ENCODE measurements at places on chromosomes 16 and 17.

- DNase-seq = no peak
Measured at GRCh38 chr16:6993544-6993943, 339.1 kb upstream of the RBFOX1 start.

GRCh38 chr17:44230140-44230539 is 10.7 kb upstream of the UBTF start:
- DNase-seq = no peak

DNA sequence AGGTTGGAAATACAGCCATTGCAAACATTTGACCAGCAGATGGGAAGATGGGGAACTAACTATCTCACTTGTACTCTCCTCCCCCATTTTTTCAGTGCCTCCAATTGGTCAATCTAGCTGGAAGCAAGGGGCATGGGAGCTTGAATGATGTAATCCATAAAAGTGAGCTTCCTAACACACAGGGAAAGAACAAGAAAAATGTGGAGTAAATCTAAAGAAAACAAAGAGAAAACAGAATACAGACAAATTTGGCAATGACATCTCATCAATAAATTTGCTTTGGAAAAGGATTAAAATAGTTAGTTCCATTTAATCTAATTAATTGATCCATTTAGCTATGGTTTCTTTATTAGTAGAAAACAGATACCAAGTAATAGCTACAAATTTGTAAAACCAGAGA is 592.6 kb upstream of the SOX9 start:
- no peak for DNase-seq

DNA sequence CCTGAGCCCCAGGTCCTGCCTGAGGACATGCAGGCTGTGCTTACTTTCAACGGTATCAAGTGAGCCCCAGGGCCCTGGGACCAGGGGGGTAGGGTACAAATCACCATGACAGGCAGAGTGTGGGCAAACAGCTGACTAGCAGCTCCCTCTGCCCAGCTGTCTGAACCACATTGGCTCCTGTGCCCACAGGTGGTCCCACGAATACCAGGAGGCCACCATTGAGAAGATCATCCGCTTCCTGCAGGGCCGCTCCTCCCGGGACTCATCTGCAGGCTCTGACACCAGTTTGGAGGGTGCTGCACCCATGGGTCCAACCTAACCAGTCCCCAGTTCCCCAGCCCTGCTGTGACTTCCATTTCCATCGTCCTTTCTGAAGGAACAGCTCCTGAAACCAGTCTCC is 10.0 kb downstream of the SLC46A1 start:
- no peak for DNase-seq

- DNase-seq = no peak
Measured at GRCh38 chr16:9079430-9079812, 12.0 kb upstream of the HAPSTR1 start.

- DNase-seq = peak; percentile 80
Measured at GRCh38 chr16:14399378-14400284, 230.4 kb downstream of the PARN start.

DNA sequence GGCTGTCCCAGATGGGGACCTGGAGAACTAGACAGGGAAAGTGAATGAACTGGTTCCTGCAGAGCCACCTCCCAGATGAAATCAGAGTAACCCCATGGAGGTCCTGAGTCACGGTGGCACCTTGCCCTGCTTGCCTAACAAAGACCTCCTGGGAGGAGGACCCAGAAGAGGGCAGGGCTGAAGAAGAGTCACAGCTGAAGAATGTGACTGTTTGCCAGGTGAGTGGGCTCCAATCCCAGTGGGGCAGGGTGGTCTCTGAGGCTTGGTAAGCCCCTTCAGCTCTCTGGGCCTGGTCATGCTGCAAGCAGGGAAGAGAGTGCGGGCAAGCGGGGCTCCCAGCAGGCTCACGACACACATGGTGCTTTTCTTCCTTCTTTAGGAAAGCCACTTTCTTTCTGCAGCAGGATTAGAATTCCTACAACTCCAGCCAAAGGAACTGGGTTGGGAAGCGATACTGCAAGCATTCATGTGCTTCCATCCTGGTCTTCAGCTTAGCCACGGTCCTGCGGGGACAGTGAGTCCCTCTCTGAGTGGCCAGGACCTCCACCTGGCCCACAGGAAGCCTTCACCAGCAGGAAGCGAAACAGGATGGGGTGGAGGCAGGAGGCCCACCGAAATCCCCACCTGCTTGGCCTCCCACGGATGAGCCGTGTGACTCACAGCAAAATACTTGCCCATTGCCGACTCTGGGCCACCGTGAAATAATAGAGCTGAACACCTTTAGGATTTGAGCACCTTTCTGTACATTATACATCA is 4.3 kb downstream of the C16orf74 start:
- DNase-seq = no peak

GRCh38 chr16:50680556-50680893 is 587 bp downstream of the SNX20 start:
- DNase-seq = no peak

GRCh38 chr16:46808997-46809396 is 22.0 kb downstream of the C16orf87 start:
- DNase-seq = no peak

GRCh38 chr17:60049936-60050335 is 28.8 kb downstream of the HEATR6 start:
- DNase-seq = peak; percentile 4

- DNase-seq = no peak
Measured at GRCh38 chr17:77502626-77503292, 362.0 kb downstream of the SEC14L1 start.

- DNase-seq = no peak
Measured at GRCh38 chr16:71811261-71811803, 2.7 kb upstream of the AP1G1 start.

GRCh38 chr16:22694887-22695382 is 119.0 kb upstream of the HS3ST2 start:
- peak; percentile 92 for DNase-seq

DNA sequence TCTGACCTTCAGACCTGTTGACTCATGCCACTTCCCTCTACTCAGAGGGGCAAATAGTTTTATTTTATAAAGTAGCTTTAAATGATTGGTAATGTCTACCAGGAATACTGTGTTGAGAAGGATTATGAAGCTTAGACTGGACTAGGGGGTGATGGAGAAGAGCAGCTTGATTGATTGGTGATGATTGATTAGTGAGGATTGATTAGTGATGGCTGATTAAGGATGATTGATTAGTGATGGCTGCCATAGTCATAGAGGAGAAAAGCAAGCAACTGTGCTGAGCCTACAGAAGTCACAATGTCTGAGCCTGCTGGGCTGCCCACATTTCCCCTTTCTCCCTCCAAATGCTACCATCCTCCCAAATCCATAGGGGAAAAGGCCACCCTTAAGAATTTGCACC is 206.8 kb upstream of the SALL1 start:
- DNase-seq = no peak

- peak; percentile 52 for DNase-seq
Measured at GRCh38 chr17:28370035-28370743, at the start of gene VTN. VTN (minus strand) TSS chr17:28370307; CDS start chr17:28370203, 104 bp downstream.

- no peak for DNase-seq
Measured at GRCh38 chr16:75152635-75153034, 4.3 kb downstream of the ZFP1 start.

GRCh38 chr17:17403899-17404576 is 72.8 kb upstream of the MED9 start:
- DNase-seq = no peak

DNA sequence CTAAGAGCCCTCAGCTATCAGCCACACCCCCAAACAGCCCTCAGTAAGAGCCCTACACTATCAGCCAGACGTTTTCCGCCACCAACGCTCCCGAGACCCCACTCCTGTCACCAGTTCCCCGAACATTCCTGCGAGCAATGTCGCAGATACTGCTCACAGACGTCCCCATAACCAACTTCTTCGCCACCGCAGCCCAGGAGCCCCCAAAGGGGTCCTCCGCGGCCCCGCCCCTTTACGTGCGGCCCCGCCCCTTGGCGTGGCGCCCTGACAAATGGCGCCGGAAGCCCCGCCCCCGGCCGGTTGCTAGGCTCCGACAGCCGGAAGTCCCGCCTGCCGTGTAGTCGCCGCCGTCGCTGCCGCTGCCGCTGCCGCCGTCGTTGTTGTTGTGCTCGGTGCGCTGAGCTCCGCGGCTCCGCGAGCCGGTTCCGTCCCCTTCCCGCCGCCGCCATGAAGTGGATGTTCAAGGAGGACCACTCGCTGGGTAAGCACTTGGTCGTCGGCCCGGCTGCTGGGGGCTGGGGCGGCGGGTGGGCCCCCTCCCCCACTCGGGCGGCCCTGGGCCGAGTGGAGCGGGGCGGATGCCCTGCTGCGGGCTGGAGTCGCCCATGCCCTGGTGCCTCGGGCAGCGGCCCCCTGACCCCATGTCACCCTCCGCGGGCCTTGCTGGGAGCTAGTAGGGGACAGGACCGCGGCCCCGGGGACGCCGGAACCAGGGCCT is at the start of gene GABARAPL2:
GABARAPL2 (plus strand) TSS at position 340 of the 718 bp plus-strand sequence; CDS start at position 448, 108 bp downstream.
- DNase-seq = peak; percentile 78

- DNase-seq = no peak
Measured at GRCh38 chr17:41939044-41939692, 8.8 kb downstream of the ODAD4 start.

DNA sequence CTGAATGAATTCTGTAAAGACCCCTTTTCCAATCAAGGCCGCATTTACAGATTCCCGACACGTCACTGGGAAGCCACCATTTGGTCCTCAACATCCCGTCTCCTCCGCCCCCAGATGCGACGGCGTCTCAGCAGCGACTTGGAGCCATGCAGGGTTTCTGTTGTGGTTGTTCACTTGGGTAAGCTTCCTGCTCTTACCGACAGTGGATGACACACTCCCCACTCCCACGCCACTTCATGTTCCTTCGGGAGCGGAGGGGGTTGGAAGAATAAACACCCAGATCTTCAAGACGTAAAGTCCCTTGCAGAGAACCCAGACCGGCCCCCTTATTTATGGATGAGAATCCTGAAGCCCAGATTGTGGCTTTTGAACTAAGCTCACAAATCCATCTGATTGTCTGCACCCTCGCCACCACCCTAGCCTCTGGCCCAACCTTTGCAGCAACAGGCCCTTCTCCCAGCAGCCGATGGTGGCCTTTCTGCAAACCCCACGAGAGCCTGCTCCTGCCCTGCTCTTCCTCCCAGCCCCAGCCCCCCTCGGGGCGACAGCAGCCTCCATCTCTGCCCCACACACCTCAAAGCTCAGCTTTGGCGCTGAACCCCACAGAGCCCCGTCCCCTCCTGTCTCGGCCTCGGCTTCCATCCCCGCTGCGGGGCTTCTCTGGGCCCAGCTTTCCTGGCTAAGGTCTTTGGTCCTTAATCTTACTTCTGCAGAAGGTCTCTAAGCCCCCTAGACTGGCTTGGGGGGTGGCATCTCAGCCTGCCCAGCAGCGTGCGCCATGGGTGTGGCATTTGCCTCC is 19.0 kb upstream of the OSGIN1 start:
- DNase-seq = no peak

DNA sequence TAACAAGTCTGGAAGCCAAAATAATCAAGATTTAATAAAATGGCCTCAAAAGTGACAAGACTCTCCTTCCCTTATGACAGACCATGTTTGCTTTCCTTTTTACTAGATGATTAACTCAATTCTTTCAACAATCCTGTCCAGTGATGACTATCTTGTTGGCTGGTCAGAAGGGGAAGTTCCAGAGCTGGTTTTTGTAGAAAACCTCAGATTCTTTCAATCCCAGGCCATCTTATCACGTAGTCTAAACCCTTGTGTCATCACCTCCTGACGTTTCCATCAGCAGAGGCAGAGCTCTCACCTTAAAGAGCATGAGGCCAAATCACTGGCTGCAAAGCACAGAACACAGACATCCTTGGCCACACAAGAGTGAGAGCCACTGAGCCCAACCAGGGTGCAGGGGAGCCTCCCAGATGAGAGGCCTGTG is 125.3 kb downstream of the ANKRD11 start:
- peak; percentile 58 for DNase-seq

- no peak for DNase-seq
Measured at GRCh38 chr17:73156887-73157520, 7.8 kb upstream of the SSTR2 start.

- DNase-seq = no peak
Measured at GRCh38 chr16:10086620-10087019, 95.6 kb downstream of the GRIN2A start.

- DNase-seq = no peak
Measured at GRCh38 chr16:88512728-88513696, 57.2 kb upstream of the ZC3H18 start.

GRCh38 chr17:77419547-77420094 is 278.9 kb downstream of the SEC14L1 start:
- no peak for DNase-seq

GRCh38 chr17:77615703-77616253 is 342.7 kb upstream of the TNRC6C start:
- no peak for DNase-seq

DNA sequence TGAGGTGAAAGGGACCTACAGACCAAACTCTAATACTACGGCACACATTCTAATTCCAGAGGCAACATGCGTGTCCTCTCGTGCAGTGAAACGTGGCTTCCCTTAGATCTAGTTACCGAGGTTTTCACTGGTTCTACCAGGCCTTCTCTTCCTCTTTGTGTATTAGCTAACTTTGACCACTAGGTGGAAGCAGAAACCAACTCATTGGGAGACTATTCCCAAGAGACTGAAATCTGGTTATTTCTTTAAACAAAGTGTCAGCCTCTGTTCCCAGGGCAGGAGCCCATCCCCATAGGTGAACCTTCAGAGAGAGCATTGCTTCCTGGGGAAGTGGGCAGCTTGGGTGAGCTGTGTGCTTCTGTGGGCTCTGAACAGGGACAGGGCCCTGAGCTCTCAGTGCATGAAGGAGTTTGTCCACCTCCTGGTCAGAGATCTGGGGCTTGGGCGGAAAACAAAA is 19.7 kb upstream of the RCVRN start:
- peak; percentile 80 for DNase-seq

DNA sequence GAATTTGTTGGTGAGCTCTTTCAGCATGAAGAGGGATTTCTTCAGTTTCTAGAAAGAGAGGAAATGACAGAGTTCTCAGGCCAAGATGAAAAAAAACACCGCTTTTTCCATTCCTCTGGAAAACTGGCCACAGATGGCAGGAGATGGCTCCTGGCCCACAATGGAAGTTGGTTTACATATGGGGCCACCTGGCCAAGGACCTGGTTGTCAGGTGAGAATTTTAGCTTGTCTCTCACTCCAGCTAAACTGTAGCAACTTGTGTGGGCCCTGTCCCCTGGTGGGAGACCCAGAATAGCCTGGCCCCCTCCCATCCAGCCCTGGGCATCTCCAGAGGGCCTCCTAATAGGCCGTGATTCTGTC is 33.6 kb downstream of the LGALS9 start:
- DNase-seq = no peak

DNA sequence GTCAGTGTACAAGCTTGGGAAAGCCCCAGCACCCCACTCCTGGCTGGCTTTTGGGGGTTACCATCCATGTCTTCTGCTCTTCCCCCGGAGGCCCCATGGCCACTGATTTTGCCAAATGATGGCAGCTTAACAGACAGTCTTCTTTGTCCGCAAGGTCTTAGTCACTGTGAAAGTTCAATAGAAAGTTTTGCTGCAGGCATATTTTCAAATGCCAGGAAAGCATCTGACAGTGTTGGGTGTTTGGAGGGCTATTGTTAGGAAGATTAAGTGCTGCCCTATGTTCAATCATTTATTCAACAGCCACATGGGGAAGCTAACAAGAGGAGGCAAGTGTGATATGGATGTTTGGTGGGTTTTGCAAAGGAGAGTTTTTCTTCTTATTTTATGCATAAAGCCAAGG is 122.4 kb downstream of the TOX3 start:
- DNase-seq = no peak

Measured in fibroblast of skin of scalp (primary cell).